ENCODE measurements at places on chromosomes 1 and 21. TPM values are rescaled to one million over a fixed set of nuclear protein-coding genes. Genes with fewer than 3 reads are reported as not detected.

The PDPN gene
- 135 TPM for total RNA-seq

DNA sequence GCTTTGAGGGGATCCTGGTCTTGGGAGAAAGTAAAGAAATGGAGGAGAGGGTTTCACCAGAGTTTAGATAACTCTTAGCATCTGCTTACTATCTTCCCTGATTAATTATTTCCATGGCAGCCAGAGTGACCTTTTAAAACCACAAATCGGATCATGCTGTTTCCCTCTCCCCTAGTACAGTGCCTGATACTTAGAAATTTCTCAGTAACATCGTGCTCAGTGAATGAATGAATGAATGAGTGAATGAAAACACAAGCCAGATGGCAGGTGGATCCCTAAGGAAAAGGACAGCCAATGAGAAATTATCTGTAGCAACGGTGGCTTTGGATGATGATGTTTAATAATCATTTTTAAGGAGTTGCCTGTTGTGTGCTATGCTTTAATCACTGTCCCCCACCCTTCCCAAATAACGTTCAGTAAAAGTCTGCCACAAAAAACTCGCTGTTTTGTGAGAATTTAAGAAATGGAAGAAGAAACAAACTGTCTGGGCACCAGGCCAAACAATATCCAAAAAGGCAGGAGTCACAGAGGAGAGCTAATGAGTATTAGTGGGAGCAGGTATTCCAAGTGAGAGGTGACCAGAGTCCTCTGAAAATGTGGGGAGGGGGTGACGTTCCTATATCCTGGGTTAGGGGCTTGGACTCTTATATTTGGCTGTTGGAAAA is 737 bp upstream of the SMAP2 start:
- peak overlapping the region; percentile 89 for H3K4me3 ChIP-seq
- H3K4me1 ChIP-seq = peaks cover 15% of the 10 kb centered on the region
- H3K27me3 ChIP-seq = peaks cover 13% of the 10 kb centered on the region
- no peaks in the 10 kb centered on the region for H3K36me3 ChIP-seq

The PRDM16 gene
- 1.1 TPM for total RNA-seq

DNA sequence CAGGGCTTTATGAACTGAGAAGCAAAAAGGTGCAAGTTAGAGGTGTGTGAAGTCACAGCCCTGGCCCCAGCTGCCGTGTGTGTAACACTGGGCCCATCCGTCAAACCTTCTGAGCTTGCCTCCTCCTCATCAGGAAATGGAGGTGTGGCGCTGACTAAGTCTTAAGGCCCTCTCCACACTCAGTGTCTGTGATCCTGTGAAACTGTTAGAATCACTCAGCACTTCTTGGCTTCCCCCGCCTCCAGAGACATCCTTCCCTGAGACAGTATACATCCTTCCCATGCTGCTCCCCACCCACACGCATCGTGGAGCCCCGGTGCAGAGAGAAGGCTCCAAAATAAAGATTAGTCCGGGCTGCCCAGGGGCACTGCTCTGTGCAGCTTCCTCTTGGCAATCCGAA is 33.3 kb downstream of the LRP8 start:
- H3K4me1 ChIP-seq = peaks cover 19% of the 10 kb centered on the region
- H3K36me3 ChIP-seq = peaks cover 5% of the 10 kb centered on the region
- no peaks in the 10 kb centered on the region for H3K27me3 ChIP-seq
- no peak overlapping the region for H3K4me3 ChIP-seq
- H3K27ac ChIP-seq = no peak overlapping the region
- DNase-seq = no peak

- no peak for DNase-seq
- no peaks in the 10 kb centered on the region for H3K27me3 ChIP-seq
- no peaks in the 10 kb centered on the region for H3K4me1 ChIP-seq
Measured at GRCh38 chr1:221101807-221102605, 222.8 kb downstream of the HLX start.

Data from WTC11 (cell line).